GOT3 (cell line): ENCODE measurements at places on chromosomes 6 and 20.

DNA sequence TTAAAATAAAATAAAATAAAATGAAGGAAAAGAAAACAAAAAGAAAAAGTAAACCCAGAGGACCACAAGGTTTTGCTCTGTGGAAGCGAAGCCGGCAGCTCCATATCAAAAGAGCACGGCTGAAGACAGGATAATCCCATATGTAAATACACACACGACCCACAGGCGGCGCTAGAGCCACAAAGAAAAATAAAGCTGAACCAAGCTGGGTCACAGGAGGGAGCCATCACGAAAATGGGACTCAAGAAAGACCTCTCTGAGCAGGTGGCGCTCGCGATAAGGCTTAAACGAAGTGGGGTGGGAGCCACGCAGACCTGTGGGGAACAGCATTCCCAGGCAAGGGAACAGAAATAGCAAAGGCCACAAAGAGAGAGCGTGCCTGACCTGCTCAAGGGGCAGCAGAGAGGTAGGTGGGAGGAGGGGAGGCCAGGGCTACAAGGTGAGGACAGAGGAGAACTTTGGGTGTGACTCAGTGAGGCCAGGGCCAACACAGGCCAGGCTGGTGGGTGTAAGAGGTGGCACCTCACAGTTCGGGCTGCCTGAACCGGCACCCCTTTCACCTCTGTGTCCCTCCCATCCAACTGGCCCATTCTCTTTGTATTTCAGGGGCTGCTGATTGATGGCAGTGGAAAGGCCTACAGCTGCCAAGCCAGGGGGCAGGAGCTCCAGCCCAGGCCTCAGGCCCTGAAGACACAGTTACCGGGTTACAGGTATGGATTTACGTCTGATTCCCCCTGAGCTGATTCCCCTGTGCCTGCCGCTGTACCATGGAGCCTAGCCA lies 26.0 kb downstream of the PTGIS start:
- no peak for DNase-seq

DNA sequence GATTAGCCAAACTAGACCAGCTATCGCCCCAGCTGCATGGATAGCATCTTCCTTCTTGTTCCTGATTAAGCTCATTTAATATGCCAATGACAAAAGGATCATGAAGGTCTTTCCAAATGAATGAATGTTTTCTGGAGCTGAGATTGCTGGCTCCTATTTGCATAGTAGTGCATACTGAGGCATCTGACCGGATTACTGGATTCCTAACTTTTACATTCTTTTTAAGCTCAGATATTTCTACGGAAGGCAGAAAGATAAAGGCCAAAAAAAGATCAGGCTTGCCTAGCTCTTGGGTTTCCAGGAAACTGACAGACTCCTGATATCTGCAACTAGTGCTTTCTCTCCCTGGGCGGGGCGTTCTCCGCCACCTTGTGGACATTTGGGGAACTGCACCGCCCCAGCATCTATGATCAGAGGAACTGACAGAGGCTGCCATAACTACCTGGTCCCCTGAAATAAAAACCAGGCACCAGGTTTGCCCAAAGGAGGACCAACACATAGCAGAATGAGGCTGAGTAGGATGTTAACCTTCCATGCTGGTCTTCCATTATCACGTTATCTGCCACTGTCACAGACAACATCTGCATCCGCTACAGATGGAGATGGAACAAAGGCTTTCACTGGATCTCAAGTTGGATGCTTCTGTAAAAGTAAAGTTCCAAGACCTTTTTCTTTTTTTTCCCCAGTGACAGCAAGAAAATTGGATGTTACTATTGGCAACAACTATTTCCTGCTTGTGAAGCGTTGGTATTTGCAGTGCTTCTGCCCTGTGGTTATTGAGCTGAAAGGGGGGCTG lies 33.2 kb downstream of the NT5E start:
- DNase-seq, result peak; percentile 39

- no peak for DNase-seq
Measured at GRCh38 chr20:18702736-18703135, 110.8 kb upstream of the SCP2D1 start.

DNA sequence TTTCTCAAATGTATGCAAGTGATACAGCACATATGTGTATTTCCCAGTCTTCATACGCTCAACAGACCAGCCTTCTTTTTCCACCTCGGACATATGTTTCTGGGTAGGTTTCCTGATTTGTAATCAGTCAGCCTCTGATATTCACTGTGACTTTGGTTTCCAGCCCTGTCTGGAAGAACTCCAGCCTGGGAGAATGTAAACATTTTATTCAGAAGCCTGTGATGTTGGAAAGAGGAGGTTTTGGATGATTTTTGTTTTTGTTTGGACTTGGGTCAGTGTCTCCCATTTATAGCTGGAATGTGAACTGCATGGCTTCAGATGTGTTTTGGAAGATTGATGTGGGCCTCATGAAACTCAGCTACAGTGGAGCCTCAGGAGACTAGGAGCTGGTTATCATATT lies 172.2 kb upstream of the CENPW start:
- no peak for DNase-seq

DNA sequence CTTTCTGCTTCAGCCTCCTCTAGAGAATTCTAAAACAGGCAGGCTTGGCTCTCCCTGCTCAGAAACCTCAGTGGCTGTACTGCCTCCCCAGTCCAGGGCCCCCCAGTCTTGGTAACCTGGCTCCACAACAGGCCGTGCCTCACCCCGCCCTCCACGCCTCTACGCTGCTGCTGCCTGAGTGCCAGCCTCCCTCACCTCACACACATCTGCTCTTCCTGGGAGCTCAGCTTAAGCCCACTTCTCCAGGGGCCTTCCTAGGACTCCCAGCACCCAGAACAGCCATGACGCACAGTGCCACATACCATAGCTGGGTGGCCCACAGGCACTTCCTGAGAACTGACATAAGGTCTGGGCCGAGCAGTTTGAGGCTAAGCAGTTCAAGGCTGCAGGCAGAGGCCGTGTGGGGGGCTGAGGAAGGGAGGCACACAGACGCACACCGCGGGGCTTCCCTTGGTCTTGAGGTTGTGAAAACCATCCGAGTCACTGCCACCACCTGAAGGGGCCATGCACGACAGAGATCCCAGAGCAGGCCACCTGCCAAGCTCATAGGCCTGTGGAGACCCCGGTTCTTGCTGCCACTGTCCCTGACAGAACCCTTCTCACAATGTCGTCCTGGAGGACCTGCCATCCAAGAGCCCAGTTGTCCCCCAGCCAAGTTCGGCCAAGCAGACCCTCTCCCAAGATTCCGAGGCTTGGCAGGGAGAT lies 42.6 kb downstream of the DSTN start:
- no peak for DNase-seq

- DNase-seq, result no peak
Measured at GRCh38 chr6:46555129-46555528, 63.9 kb upstream of the RCAN2 start.

DNA sequence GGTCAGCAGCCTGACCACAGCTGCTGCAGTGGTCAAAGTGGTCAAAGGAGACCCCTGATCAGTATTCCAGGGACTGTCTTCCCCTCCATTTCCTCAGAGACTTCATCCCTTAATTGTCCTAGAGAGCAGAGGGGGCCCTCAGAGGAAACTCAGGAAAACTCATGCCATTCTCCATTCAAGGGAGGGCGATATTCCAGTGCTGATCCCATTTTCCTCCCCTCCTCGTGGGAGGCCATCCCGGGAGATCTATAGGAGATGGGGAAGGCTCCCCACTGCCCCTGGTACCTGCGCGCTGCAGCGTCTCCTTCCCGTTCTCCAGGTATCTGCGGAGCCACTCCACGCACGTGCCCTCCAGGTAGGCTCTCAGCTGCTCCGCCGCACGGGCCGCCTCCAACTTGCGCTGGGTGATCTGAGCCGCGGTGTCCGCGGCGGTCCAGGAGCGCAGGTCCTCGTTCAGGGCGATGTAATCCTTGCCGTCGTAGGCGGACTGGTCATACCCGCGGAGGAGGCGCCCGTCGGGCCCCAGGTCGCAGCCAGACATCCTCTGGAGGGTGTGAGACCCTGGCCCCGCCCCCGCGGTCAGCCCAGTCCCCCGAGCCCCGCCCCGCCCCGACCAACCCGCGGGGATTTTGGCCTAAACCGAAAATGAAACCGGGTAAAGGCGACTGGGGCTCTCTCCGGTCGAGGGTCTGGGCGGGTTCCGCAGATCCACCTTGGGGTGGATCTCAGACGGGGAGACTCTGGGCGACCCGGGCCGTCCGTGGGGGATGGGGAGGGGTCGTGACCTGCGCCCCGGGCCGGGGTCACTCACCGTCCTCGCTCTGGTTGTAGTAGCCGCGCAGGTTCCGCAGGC lies 878 bp downstream of the HLA-C start:
- no peak for DNase-seq

- DNase-seq, result no peak
Measured at GRCh38 chr6:72855471-72855870, 233.6 kb downstream of the KCNQ5 start.

DNA sequence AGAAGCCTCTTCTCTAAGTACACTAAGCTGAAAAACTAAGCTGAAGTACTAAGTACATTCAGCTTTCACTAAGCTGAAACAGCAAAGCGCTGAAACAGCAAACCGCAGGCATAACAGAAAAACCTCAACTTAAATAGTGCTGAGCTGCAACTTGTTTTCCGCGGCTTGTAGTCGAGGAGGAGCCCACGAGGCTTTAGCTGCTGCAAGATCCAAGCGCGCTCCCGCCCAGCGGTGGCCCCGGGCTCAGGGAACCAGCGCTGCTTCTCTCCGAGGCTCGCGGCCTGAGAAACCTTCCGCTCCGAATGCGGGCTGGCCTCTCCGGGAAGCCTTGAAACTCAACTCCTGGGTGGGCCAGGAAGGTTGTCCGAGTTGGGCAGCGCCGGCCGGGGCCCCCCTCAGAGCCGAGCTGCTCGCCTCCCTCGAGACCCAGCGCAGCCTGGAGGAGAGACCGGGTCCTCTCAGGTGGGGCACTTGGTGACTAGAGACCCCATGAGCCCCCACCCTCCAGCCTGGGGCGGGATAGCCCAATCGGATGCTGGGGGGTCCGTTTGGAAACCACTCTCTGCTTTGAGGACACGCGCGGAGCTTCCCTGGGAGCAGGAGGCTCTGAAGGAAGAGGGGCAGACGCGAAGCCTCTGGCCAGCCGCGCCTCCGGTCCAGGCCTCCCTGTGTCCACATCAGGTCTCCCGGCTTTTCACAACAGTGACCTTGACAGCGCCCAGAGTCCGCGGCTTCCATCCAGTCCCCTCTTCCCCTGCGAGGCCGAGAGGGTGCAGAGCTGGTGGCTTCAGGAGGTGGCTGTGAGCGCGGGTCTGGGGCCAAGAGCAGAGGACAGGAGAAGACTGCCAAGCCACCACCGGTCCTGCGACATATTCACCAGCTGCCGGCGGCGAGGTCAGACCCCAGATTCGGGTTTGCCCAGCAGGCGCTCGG lies 38.1 kb upstream of the HLA-E start:
- DNase-seq, result no peak

DNA sequence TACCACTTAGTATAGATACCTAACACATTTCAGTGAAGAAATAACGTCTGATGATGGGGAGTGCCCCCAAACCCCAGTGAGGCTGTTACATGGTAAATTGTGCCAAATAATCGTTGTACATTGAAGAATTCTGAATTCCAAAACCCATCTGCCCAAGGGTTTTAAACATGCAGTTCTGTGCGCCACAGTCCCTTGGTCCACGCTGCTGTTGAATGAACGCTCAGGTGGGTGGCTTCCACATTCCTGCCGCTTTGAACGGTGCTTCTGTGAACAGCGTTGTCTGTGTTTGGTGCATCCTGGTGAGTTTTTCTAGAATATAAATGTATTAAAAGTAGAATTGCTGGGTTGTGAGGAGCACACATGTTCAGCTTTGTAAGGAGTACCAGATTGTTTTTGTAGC lies 2.9 kb downstream of the GID8 start:
- DNase-seq, result no peak

GRCh38 chr6:25316626-25317025 lies 37.5 kb downstream of the CARMIL1 start:
- DNase-seq, result no peak

DNA sequence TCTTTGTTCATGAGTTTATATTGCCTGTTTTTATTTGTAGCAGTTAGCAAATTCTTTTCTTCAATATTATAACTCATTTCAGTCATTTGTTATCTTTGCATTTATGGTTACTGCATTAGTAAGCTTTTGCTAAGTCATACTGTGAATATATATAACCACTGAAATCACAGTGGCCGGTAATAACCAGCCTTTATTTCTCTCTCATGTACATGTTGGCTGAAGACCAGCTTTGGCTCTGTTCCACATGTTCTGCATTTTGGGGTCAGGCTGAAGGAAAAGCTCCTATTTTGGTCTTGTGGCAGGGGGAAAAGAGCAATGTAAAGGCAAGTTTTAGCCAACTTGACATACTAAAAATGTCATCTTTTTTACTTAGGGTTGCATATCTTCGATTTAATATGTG lies 276.3 kb downstream of the BCKDHB start:
- no peak for DNase-seq

DNA sequence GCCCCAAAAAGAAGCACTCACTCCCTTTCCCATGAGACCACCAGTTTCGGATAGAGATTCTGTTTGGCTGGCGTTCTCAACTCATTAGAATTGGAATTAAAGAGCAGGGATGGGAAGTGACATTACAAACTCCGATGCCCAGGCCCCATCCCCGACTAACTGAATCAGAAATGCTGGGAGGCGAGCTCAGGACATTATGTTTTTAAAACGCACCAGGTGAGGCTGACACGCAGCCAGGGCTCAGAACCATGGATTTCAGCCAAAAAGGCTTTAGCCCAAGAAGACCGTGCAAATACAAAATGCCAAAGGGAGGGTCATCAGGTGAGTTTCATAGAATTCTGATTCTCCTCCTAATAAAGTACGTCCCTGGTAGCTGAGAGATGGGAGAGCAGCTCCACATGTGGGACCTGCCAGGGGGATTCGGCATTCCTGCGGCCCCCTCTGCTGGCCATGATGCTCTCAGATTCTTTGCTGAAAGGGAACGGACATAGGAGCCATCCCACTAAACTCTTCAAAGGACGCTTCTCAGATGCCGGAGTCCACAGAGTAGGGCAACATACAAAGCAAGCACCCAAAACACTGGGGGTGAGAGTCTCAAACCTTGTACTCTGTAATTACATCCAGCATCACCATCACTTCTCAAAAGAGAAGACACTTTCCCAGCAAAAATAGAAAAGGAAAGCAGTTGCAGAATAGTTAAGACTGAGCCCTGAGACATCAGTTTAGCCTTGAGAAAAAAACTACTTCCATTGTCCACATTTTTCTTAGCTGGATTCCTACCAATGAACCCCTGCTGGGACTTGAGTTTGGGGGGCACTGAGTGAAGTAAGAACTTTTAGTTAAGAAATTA lies 205.2 kb downstream of the BMP7 start:
- DNase-seq, result no peak

DNA sequence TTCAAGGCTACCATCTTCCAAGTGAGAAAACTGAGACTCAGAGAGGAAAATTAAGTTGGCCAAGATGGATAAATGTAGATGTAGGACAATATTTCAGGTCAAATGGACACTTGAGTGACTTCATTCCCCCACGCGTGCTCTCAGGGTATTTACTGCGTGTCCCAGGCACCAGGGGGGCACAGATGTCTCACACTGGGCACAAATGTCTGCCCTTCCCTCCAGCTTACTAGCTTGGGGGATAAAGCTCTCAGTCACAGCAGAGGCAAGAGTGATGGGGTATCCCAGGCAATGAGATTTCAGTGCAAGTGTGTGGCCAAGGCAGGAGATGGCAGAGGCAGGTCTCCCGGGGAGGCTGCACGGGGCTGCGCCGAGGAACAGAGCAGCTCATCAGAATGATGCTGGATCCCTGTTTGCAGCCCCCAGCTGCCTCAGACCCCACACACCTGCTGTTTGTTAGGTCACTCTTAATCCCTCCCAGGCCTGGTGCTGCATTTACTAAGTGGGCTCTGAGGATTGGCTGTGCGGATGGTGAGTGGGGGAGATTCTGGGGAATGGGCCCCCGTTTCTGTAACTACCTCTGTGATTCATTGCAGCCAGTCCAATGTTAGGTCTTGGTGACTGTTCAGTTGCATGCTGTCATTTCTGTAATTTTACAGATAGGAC lies 44.1 kb downstream of the PTK7 start:
- no peak for DNase-seq

- DNase-seq, result no peak
Measured at GRCh38 chr20:38387953-38388352, 41.7 kb downstream of the LBP start.
